Stimulated activated memory B cell treated with anti-CD40 and anti-IgM and Interleukin-4, amounts not matched to agents 10 μg/mL and 1 μg/mL and 100 μg/mL, for 72 hours (primary cell): ENCODE measurements at places on chromosomes 2 and 18.

GRCh38 chr2:36359067-36359466 is 3.5 kb downstream of the CRIM1 start:
- ATAC-seq = no peak

- no peak for ATAC-seq
Measured at GRCh38 chr2:210376694-210377093, 61.7 kb upstream of the MYL1 start.

GRCh38 chr2:204977914-204978313 is 432.6 kb downstream of the PARD3B start:
- no peak for ATAC-seq

DNA sequence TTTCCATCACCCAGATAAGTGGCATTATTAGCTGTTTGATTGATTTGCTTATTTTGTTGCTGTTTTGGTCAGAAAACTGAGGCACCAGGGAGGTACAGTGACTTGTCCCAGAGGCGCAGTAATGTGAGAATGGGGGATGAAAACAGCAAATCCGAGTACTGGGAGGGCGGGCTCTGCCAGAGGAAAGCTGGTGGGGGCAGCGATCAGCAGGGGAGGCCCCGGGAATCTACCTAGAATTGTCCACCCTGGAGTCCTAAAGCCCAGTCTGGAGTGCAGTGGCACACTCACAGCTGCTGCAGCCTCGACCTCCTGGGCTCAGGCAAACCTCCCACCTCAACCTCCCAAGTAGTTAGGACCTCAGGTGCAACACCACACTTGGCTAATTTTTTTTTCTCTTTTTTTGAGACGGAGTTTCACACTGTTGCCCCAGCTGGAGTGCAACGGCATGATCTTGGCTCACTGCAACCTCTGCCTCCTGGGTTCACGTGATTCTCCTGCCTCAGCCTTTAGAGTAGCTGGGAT is 17.0 kb upstream of the PTMA start:
- ATAC-seq = no peak

DNA sequence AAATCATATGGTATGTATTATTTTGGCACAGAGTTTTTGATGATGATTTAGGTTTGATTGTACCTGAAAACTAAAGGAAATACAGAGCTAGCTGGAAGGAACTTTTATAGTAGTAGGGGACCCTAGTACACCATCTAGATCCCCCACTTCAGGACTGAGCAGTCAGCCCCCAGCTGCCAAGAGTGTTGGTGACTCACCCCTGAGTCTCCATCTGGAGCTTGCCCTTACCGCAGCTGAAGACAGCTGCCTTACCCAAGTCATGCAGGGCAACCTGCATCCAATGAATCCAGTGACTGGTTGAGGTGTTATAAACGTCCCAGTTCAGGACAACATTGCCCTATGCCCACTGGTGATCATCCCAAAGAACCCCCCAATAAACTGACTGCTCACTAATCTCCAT is 15.3 kb downstream of the PMS1 start:
- no peak for ATAC-seq

DNA sequence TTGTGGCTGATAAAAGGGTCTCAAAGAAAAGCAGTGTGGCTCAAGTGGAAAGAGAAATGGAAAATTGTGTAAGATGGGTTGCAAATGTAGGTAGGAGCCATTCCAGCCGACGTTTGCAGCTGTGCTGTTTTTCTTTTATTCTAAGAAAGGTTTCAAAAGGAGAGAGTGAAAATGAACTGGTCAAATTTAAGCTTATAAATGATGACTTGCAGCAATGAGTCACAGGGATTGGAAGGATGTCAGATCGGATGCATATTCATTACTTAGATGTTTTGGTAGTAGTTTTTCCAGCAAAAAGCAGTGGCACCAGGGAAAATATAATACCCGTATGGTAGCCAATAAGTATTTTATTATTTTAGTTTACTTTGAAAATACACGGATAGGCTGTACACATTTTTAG is 79.1 kb downstream of the LRRTM4 start:
- ATAC-seq = no peak

GRCh38 chr2:44964752-44965236 is 23.3 kb downstream of the SIX3 start:
- ATAC-seq = no peak

DNA sequence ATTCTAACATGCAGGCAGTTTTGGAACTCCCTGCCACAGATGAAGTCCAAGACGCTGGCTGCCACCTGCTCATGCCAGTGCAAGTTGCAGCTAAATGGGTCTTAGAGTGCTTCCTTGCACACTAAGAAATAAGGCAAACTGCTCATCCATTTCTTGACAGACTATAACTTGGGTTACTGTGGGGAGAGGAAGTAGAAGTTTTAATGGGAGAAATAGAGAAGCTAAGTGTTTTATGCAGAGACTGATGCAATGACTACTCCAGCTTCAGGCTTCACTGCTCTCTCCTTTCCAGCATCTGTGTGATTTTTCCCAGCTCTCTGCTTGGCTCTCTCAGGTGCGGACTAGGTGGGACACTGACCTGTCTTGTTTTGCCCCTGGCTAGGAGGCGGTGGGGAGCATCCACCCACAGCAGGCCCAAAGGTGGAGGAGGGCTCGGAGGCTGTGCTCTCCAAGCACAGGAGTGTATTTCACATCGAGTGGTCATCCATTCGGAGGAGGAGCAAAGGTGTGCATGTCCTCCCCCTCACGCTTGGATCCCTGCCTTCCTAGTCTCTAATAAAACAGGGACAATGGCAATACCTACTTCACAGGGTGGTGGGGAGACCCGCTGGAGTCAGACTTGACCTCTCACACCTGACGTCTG is 48.2 kb downstream of the SLC14A2 start:
- ATAC-seq = no peak

- no peak for ATAC-seq
Measured at GRCh38 chr2:193124815-193125214, 930.1 kb upstream of the TMEFF2 start.

DNA sequence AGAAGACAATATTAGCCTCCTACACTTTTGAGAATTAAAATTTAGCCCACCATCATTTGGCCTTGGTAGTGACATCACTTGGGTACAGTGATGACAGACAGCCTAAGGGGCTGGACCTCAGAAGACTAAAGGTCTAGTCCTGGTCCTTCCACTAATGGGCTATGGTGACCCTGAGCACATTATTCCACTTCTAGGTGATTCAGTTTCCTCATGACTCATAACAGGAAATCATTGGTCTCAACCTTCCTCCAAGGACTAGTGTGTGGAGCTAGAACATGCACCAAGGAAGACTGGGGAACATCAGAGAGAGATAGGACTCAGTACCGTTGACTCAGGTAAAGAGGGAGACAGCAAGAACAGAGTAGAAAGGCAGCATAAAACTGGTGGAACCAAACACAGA is 64.0 kb downstream of the TFCP2L1 start:
- no peak for ATAC-seq
